Upper lobe of right lung (tissue), 1 donor: ENCODE measurements at places on chromosomes 16 and 17. TPM values are rescaled to one million over a fixed set of nuclear protein-coding genes. Genes with fewer than 3 reads are reported as not detected.

ACE gene
- total RNA-seq = 64.1 TPM

RPGRIP1L gene
- 3.5 TPM for total RNA-seq

CCDC200 gene
- not detected for total RNA-seq

DNA sequence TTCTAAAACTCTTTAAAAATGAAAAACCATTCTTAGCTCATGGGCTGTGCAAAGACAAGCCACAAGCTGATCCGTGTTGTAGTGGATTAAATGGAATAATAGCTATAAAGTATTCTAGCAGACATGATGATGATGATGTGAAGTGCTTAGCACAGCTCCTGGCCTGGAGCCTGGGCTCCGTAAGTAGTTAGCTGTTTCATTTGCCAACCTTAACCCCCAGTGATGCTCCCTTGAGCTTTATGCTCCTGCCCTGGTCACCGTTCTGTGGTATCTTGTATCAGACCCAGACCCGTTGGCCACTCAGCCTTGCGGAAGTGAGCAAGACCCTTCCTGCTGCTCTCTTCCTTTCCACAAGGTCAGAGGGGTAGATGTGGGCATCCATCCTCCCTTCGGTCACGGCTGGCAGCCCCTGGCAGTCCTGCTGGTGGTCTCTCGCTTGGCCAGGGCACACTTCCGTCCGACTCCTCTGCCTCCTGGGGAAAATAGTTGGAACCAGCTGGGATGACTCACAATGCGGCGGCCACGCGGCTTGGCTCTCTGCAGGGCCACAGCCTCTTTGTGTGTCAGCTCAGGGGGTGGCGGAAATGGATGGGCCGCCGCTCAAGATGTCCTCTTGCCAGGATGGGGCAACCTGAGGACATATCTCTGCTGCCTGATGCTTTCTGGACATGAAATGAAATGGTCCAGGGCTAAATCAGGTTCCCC, 79.1 kb downstream of the GPR139 start:
- DNase-seq = no peak
- H3K4me3 ChIP-seq = no peak overlapping the region
- H3K27ac ChIP-seq = no peak overlapping the region
- no peaks in the 10 kb centered on the region for H3K4me1 ChIP-seq
- no peaks in the 10 kb centered on the region for H3K36me3 ChIP-seq

DNA sequence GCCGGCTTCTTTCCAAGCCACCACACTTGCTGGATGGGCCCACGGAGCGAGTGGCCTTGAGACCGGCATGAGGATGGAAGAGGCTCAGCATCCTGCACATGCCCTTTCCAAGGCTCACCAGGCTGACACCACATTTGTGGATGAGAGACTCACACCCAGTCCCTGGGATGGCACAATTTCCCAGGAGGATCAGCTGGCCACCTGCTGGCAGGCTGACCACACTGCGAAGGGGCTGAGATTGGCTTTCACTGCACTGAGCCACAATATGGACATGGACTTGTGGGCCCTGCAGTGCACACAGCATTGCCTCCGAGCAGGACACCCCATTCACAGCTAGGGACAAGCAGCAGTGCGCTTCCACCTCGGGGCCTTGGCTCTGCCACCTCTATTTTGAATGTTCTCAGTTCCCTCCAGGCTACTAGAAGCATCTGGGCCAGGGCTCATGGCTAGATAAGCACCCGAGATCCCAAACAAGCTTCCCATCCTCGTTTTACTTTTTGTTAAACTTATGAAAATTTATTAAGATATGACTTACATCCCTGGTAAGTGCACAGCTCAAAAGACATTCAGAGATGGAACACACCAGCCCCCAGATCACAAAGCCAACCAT, 25.3 kb upstream of the KSR1 start:
- no peak overlapping the region for H3K4me3 ChIP-seq
- peak; percentile 69 for DNase-seq
- no peaks in the 10 kb centered on the region for H3K27me3 ChIP-seq
- H3K36me3 ChIP-seq = no peaks in the 10 kb centered on the region
- H3K4me1 ChIP-seq = no peaks in the 10 kb centered on the region
- H3K27ac ChIP-seq = no peak overlapping the region

DNA sequence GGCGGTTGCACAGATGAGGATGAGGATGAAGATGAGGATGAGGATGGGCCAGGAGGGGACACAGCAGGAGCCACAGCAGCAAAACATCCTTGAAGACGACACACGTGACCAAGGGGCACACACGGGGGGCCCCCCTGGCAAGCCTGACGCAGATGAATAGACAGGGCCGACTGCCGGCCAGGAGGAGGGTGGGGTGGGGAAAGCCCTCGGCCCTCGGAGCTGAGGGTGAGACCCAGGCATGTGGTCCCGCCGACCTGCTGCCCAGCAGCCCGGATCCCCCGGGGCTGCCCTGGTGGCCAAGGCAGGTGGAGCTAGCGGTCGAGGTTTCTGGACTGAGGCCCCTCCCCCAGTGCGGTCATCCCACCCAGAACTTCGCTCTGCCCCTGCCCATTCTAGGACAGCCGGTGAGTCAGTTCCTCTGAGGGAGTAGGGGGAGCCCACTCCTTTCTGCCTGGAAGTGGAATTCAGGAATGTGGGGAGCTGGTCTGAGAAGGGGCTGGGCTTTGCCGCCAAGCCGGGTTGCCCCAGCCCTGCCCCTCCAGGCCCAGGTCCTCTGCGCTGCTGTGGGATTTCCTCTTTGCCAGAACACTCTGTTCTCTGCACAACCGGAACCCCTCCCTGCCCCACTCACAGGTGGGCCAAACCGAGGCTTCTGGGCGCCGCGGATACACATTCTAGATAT, 9.9 kb downstream of the CYGB start:
- H3K4me1 ChIP-seq = peaks cover 65% of the 10 kb centered on the region
- peak; percentile 78 for DNase-seq
- H3K27me3 ChIP-seq = no peaks in the 10 kb centered on the region
- H3K36me3 ChIP-seq = no peaks in the 10 kb centered on the region

DNA sequence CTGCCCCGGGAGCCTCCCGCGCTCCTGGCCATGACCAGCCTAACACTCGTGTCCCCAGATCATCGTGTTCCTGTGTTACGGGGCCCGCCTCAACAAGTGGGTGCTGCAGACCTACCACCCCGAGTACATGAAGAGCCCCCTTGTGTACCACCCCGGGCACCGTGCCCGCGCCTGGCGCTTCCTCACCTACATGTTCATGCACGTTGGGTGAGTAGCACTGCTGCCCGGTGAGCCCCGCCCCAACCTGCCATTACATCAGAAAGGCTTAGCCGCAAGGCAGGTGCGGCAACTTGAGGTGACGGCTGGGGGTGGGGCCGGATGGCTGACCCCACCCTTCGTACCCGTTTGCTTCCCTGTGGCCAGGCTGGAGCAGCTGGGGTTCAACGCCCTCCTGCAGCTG, 1.4 kb downstream of the RHBDL1 start:
- no peak overlapping the region for H3K4me3 ChIP-seq
- H3K27me3 ChIP-seq = no peaks in the 10 kb centered on the region
- peaks cover 22% of the 10 kb centered on the region for H3K4me1 ChIP-seq
- H3K27ac ChIP-seq = no peak overlapping the region
- peak; percentile 87 for DNase-seq

GRCh38 chr17:30848021-30848420, 16.3 kb downstream of the ATAD5 start:
- no peaks in the 10 kb centered on the region for H3K36me3 ChIP-seq
- H3K27ac ChIP-seq = no peak overlapping the region
- DNase-seq = no peak

DNA sequence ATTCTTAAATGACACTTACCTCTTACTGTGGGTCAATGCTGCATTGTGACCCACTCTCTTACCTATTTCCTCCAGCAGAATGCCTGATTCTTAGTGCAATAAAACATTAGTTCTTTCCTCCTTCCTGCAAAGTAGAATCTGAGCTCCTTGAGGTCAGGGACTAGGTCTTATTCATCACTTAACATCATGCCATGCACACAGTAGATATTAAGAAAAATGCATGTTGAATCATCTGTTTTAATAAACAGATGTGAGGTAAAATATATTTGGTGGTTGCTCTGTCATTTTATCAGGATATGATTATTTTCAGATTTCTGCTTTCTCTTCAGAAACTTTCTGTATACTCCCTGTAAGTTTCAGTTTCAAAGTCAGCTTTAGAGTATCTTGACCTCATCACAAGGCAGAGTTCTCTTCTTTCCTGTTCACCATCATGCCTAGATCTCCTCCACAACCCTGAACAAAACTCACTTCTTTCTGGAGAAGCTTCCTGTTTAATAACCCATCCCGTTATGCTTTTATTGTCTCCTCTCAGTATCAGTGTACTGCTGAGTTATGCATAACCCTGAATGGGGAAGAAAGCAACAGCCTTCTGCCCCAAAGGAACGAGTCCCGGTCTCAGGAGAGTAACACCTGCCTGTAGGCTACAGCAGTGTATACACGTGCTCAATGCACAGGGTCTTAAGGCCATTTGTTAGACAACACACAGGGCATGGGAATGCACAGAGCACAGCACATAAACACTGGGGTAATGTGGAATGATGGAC, 30.3 kb upstream of the SUPT4H1 start:
- H3K36me3 ChIP-seq = no peaks in the 10 kb centered on the region
- no peaks in the 10 kb centered on the region for H3K27me3 ChIP-seq
- peak overlapping the region; percentile 49 for H3K27ac ChIP-seq
- DNase-seq = no peak
- H3K4me1 ChIP-seq = peaks cover 31% of the 10 kb centered on the region

- no peak overlapping the region for H3K27ac ChIP-seq
- peaks cover 40% of the 10 kb centered on the region for H3K4me1 ChIP-seq
- H3K36me3 ChIP-seq = peaks cover 77% of the 10 kb centered on the region
Observed at GRCh38 chr17:48056879-48057278, 8.7 kb downstream of the NFE2L1 start.

DNA sequence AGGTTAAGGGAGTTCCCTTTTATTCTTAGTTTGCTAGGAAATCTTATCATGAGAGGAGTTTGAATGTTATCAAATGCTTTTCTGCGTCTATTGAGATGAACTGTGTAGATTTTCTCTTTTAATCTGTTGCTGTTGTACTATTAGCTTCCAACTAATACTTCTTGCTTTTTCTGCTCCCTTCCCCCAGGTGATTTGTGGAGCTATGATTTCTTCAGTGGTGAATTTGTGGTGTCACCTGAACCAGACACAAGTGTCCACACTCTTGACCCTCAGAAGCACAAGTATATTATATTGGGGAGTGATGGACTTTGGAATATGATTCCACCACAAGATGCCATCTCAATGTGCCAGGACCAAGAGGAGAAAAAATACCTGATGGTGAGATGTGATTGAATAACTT, 29.9 kb upstream of the BCAS3 start:
- no peak overlapping the region for H3K27ac ChIP-seq
- no peaks in the 10 kb centered on the region for H3K27me3 ChIP-seq
- no peaks in the 10 kb centered on the region for H3K4me1 ChIP-seq
- H3K36me3 ChIP-seq = peaks cover 35% of the 10 kb centered on the region
- H3K4me3 ChIP-seq = no peak overlapping the region

- H3K27me3 ChIP-seq = no peaks in the 10 kb centered on the region
- peaks cover 16% of the 10 kb centered on the region for H3K36me3 ChIP-seq
- peak overlapping the region; percentile 76 for H3K27ac ChIP-seq
Observed at GRCh38 chr17:2067048-2067561, 12.2 kb downstream of the HIC1 start.

GRCh38 chr16:78727536-78727935, 628.1 kb downstream of the WWOX start:
- no peak overlapping the region for H3K4me3 ChIP-seq
- H3K4me1 ChIP-seq = no peaks in the 10 kb centered on the region
- H3K27me3 ChIP-seq = no peaks in the 10 kb centered on the region

- no peak overlapping the region for H3K27ac ChIP-seq
- no peaks in the 10 kb centered on the region for H3K36me3 ChIP-seq
- DNase-seq = no peak
- H3K4me1 ChIP-seq = peaks cover 4% of the 10 kb centered on the region
- peaks cover 91% of the 10 kb centered on the region for H3K27me3 ChIP-seq
Observed at GRCh38 chr17:48757524-48757961, 29.0 kb upstream of the HOXB13 start.

GRCh38 chr17:27572665-27573064, 58.3 kb upstream of the LGALS9 start:
- no peak overlapping the region for H3K4me3 ChIP-seq
- no peak overlapping the region for H3K27ac ChIP-seq
- H3K4me1 ChIP-seq = peaks cover 23% of the 10 kb centered on the region

GRCh38 chr16:51404386-51404785, 253.3 kb upstream of the SALL1 start:
- no peak for DNase-seq
- no peak overlapping the region for H3K27ac ChIP-seq
- no peak overlapping the region for H3K4me3 ChIP-seq
- H3K27me3 ChIP-seq = no peaks in the 10 kb centered on the region

DNA sequence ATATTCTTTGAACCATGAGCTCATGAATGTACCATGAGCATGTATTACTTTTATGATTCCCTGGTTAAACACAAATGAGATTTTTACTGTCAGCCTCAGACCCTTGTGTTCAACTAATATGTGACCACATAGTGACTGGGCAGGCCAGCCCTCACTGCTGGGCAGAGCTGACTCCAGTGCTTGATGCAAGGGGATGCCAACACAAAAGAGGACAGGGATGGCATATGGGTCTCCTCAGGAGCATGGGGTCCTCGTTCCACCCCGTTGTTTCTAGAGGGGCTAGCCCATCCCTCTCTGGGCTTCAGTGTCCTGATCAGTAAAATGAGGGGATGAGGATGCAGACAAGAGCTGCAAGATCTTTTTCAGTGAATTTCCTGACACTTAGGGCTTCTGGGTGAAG, 19.3 kb downstream of the CFAP20 start:
- H3K27me3 ChIP-seq = no peaks in the 10 kb centered on the region
- no peaks in the 10 kb centered on the region for H3K4me1 ChIP-seq
- no peak overlapping the region for H3K27ac ChIP-seq
- DNase-seq = peak; percentile 34

DNA sequence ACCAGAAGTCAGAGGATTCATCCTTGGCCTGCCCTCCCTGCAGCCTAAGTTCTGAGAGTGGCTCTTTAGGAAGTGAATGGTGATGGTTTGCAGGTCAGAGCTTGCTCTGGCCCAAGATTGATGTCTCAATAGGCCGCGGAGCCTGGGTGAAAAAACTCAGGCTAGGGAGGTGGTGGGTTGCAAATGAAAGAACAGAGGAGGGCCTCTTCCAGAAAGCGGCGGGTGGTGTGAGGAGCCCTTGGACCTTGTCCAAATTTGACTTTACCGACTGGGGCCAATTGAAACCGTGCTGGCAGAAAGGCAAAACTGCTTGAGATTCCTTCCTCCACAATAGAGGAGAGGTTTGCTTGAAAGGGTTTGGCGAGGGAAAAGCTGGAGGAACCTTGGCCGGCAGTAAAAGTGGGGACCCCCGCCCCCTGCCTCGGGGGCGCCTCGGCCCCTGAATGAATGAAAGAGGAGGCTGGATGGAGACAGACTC, 331.3 kb downstream of the SEC14L1 start:
- DNase-seq = peak; percentile 79
- no peak overlapping the region for H3K4me3 ChIP-seq
